Naive thymus-derived CD8-positive, alpha-beta T cell (primary cell): ENCODE measurements at places on chromosomes 5 and 9. TPM values are rescaled to one million over a fixed set of nuclear protein-coding genes. Genes with fewer than 3 reads are reported as not detected.

DNA sequence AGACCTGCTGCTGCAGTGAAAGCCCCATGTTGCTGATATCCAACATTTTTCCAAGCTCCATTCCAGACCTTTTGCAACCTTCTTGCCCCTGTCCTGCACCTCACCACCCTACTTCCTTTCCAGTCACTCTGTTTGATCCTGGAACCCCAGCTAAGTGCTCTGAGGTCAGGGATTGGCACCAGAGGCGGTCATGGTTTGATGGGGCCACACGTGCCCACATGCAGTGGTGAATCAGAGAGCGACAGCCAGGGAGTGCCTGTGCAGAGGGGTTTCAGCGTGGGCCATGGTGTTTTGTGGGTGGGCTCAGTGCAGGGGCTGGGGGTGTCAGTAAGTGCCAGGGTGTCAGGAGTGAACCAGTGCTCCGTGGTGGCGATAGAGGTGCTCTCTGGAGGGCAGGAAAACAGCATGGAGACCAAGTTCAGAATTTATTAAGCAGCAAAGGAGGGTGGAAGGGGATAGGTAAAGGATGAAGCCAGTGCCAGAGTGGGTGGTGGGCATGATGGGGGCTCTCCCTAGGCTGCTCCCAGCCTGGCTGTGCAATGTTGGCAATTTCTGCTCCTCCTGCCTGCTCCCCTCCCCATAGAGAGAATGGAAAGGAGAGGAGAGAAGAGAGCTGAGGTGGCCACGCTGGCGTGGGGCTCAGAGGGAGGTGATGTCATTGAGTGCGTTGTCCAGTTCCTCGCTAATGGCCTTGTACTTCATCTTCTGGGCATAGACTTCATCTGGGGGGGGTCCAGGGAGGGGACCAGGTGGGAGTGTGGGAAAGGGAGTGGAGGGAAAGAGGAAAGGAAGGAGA is 7.0 kb downstream of the TPM2 start:
- no peaks in the 10 kb centered on the region for H3K36me3 ChIP-seq
- no peaks in the 10 kb centered on the region for H3K27me3 ChIP-seq
- H3K4me1 ChIP-seq = no peaks in the 10 kb centered on the region
- no peak for DNase-seq
- no peak overlapping the region for H3K4me3 ChIP-seq

- no peaks in the 10 kb centered on the region for H3K4me1 ChIP-seq
- DNase-seq = no peak
- H3K27ac ChIP-seq = no peak overlapping the region
- H3K4me3 ChIP-seq = no peak overlapping the region
Observed at GRCh38 chr5:14752497-14753071, 88.1 kb downstream of the OTULIN start.

The GARNL3 gene
- not detected for polyA plus RNA-seq

The HACD4 gene
- polyA plus RNA-seq = 7.5 TPM

DNA sequence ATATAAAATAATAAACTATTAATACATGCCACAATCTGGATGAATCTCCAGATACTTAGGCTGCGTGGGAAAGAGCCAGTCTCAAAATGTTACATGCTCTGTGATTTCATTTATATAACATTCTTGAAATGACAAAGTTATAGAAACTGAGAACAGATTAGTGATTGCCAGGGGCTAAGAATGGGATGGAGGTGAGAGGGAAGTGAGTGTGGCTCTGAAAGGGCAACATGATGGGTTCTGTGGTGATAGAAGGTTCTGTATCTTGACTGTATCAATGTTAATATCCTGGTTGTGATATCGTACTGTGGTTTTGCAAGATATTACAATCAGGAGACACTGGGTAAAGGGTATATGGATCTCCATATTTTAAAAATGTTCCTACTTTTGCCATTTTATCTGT is 50.7 kb downstream of the SPEF2 start:
- peaks cover 38% of the 10 kb centered on the region for H3K36me3 ChIP-seq
- H3K27me3 ChIP-seq = no peaks in the 10 kb centered on the region
- peaks cover 68% of the 10 kb centered on the region for H3K4me1 ChIP-seq
- DNase-seq = no peak
- H3K4me3 ChIP-seq = no peak overlapping the region
- peak overlapping the region; percentile 86 for H3K27ac ChIP-seq

The DMRT2 gene
- not detected for polyA plus RNA-seq

The PLAC8L1 gene
- polyA plus RNA-seq = not detected

The FOCAD gene
- polyA plus RNA-seq = 14.9 TPM
